Nucleus accumbens (tissue), 56 donors: ENCODE measurements at places on chromosomes 12 and 14.

GRCh38 chr12:7099290-7099996 is 7.2 kb upstream of the C1R start:
- no peak for DNase-seq

- DNase-seq = peak; percentile 22
These were observed 31.2 kb upstream of the VPS33A start for GRCh38 chr12:122297494-122297893.

- DNase-seq = no peak
These were observed 140.2 kb downstream of the BCAT1 start for GRCh38 chr12:24808651-24809050.

DNA sequence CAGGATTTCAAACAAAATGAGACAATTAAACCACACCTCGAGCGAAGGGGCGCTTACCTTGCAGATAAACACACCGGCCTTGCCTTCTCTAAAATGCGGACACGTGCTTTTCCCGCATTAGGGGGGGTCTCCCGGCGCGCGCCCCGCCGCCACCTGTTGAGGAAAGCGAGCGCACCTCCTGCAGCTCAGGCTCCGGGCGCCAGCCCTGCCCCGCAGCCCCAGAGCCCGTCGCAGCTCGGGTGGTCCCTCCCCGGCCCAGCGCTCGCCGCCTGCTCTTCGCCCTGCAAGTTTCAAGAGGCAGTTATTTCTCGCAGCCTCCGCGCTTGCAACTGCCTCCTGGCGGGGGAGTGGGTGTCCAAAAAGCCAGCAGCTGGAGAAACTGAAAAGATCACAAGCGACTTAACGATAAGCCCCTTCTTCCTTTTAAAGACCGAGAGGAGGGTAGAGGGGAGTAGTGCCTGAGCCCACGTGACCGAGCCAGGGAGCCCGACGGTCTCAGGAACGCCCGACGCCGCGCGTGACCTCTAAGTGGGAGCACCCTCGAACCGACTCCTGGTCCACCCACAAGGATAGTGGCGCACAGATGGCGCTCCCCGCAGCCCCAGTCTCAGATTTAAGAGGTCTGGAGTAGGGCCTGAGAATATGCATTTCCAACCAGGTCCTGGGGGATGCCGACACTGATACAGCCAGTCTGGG is at the start of gene ESR2:
Gene ESR2, minus strand, starts transcription at position 396 of the 696 bp plus-strand sequence. CDS start 11,386 bp downstream, outside the sequence.
- no peak for DNase-seq

DNA sequence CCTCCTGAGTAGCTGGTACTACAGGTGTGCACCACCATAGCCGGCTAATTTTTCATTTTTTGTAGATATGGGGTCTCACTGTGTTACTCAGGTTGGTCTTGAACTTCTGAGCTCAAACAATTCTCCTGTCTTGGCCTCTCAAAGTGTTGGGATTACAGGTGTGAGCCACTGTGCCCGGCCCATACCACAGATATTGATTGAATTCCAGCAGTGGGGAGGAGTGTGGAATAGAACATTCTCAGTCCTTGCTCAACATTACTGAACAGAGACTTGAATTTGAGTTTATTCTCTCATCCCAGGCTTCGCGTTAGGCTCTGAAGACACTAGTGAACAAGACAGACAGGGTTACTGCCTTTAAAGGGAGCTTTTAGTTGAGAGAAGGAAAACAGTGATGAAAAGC is 39.6 kb downstream of the PTPN11 start:
- DNase-seq = no peak

GRCh38 chr14:29759521-29760340 is 167.9 kb downstream of the PRKD1 start:
- no peak for DNase-seq

GRCh38 chr12:32522331-32523221 is 123.2 kb downstream of the FGD4 start:
- no peak for DNase-seq

DNA sequence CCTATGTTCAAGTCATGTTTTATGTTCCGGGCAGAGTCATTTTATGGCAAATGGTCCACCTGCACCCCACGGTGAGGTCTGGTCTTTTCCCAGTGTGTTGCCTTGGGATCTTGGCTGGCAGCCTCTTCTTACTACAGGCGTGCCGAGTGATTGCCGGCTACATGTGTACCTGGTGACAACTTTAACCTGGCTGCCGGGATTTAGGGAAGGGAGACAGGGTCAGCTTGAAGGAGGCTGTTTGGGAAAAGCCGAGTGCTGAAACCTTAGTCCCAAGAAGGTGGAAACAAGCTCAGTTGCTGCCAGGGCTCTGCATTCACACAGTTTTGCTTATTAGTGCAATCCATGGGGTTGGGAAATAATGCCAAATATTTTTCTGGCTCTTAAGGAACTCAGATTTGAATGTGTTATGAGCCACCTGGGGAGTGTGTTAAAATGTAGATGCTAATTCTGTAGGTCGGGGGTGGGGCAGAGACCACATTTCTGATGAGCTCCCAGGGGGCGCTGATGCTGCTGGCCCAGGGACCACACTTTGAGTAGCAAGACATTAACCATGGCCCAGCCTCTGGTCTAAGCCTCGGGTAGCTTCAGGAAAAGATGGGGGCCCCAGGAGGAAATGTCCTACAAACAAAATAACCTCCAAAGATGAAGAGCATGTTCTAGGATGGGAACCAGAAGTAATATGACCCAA is 179.6 kb downstream of the TBX5 start:
- DNase-seq = no peak

GRCh38 chr14:56092763-56093162 is 25.4 kb upstream of the PELI2 start:
- DNase-seq = no peak

DNA sequence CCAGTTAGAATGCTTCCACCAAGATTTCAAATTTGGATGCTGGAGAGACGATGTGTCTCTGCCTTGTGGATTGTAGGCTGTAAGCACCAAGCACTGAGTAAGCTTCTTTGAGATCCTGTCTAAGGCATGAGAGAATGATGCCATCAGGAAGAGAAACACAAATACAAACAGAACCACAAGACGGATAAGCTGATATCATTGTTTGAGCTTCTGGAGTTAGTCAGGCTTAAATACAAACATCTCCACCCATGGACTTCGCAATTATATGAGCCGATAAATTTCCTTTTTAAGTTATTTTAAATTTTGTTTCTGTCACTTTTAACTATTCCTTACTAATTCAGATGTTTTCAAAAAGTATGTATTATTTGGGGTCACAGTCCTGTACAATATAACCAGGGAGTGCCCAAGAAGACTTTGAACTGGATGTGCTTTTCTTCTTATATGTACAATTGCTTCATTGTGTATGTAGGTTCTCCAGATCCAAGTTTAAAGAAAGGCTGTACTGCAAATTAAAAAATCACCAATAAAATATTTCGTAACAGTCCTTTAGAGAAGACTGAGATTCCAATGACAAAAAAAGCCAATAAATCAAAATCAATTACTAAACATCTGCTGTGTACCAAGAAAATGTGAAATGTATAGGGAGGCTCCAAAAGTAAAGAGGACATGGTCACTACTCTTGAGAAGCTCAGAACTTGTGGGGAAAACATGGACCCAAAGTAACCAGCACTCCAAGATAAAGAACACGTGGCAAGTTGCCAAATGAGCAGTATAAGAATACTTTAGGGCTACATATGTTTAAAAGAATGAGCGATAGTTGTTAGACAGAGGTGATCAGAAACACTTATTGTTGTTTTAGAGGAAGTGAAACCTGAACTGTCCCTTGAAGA is 274.1 kb downstream of the ADAMTS20 start:
- DNase-seq = no peak

DNA sequence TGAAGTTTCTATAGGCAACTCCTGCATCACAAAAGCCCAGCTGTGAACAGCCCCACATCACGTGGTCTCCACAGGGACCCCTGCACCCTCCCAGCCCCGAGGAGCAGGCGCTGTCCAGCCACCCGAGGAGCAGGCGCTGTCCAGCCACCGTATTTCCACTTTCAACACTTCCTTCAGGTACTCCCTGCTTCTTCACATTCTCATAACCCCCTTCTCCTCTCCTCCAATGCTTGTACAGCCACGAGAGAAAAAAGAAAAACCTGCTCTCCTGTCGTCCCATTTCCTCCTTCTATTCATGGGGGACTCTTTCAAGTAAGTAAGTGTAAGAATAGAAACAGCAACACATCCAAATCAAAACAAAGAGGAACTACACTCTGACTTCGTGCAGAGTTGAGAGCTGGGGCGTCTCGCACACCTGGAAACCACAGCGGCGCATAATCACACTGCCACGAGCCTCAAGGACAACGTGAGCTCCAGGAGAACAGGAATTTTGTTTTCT is 11.9 kb downstream of the CDC42BPB start:
- no peak for DNase-seq

DNA sequence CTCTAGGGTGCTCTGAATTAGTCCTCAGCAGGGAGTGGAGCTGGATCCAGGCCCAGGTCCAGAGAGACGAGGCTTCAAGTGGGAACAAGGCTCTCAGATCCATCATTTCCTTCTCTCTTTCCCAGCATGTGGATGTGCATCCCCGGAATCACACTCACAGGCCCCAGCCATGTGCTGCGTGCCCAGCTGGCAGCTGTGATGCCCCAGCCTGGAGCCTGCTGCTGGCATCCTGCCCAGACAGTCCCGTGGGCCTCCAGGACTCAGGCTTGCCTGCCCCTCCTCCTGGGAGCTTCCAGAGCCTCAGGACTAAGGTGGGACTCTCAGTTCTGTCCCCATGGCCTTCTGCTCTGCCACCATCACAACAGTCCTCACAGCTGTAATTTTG is 6.2 kb upstream of the KRT84 start:
- DNase-seq = no peak

DNA sequence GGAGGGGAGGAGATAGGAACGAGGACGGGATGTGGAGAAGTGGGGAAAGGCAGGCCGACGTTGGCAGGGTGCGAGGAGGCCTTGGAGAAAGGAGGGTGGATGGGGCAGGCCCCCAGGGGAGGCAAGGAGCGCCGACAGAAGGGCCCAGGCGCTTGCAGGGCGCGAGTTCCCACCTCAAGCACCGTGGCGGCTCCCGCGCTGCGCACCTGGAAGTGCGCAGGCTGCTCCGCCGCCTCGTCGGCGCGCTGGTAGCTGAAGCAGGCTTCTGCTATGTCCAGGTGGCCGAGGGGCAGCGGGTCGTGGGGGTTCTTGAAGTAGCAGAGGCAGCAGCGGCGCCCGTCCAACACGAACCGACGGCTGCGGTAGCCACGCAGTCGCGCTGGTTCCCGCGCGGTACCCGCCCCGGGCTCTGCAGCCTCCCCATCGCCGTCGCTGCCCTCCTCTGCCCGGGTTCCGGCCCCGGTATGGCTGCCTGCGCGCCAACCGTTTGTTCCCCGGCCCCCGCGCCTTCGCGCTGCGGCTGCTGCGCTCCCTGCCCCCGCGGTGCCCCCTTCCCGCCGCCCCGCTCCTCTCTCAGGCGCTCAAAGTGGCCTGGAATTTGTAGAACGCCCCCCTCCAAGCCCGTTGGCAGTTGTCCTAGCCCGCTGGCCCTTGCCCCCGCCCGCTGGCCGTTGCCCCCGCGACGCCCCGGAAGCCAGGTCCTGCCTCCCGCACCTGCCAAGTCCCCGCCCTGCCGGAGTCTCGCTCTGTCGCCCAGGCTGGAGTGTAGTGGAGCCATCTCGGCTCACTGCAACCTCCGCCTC is 1.1 kb upstream of the ACTR6 start:
- no peak for DNase-seq

DNA sequence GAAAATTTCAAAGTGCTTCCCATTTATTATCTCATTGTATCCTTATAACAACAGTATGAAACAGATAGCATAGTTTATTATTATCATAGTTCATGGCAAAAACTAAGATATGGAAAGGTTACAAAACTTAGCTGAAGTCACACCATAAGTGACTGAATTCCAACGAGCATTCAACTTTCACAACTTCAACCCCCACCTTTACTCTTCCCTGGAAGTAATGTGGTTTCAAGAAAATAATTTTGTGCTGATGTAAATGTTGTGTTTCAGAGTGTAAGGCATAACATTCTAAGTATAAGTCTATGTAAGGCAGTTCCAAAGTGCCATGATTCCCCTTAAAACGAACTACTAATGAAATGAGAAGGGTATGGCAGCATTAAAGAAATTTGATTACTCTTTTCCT is 454.5 kb downstream of the BCAT1 start:
- DNase-seq = no peak

DNA sequence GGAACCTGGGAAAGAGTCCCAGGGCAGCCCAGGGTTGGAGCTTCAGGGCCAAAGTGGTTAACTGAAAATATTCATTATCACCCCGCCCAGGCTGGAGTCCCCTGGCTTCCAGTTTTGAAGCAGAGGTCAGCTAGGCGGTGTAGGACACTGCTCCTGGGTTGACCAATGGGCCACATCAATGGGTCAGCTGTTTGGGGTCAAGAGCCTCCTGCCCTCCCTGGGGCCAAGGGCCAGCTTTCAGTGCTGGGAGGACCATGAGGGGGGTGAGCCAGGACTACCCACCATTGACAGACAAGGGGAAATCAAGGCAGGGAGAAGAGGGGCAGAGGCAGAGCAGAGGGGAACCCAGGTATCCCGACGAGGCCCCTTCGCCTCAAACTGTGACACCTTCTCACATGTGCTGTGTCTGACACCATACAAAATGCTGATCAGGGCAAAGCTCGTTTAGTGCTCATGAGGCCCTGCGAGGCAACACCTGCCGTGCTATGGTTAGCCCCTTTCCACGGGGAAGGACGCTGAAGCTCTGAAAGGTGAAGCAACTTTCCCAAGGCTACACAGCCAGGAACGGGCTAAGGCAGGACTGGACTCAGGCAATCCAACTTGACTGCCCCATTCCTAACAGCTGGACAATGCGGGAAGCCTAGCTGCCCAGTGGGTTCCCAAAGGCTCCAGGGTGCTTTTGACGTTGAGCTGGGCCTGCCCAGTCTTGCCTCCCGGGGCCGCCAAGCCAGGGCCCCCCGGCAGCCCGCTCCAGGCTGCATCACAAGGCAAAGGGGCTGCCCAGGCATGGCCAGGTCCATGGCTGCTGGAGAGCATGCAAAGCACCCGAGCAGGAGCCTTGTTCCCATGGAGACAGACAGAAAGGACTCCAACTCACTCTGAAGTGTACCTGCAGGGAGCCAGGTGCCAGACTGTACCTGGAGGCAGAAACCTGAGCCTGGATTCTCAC is 2.0 kb downstream of the SYNE3 start:
- no peak for DNase-seq

DNA sequence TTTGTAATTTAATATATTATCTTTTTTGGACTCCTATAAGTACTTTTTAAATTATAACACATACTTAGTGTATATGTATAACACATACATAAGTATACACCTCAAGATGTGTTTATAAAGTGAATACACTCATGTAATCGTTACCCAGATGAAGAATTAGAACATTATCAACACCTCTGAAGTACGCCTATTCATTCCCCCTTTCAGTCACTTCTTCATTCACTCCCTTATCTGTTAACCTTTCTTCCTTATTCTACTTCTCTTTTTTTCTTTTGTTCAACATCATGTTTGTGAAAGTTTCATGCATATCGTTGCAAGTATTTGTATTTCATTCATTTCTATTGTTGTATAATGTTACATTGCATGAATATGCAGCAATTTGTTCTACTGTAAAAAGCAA is 98.5 kb downstream of the ARID2 start:
- DNase-seq = no peak

- DNase-seq = no peak
These were observed 84.5 kb upstream of the KCNA1 start for GRCh38 chr12:4825011-4825858.

GRCh38 chr14:73944432-73945158 is 5.3 kb downstream of the FAM161B start:
- no peak for DNase-seq

- no peak for DNase-seq
These were observed 1.6 kb downstream of the INSM2 start for GRCh38 chr14:35535483-35536112.
